Ovary (tissue), 10 donors: ENCODE measurements at places on chromosomes 3 and 15.

DNA sequence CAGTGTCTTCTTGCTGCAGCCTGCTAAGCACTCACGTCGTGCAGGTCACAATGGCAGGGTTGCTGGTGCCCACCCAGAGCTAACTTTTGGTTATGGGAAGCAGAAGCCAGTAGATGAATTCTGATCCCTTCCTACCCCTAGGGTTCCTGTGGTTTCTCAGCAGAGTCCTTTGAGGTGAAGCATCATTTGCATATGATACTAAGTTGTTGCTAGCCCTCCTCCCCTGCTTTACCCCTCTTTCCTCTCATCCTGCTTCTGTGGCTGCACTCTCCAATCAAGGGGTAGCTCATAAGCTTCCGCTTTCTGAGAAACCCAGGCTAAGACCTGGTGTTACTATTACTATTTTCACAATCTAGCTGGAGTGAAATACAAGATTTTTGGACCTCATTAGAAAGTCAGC is 22.1 kb upstream of the HEG1 start:
- no peak for DNase-seq

DNA sequence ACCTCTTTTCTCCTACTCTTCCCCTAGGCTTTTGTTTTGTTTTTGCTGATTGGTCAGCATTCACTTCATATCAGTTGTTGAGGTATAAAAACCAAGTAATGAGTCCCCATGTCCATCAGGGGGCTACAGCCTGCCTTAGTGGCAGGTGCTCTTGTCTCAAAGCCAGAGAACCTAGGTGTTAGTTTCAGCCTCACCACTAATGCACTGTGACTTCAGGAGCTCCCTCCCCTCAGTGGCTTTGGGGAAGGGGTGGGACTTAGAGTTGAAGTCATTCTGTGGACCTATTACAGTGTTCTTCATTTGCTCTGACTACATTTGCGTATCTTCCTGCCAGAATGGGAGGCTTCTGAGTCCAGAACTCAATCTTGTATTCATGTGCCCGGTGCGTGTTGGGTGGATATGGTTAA is 41.6 kb downstream of the NR2C2 start:
- DNase-seq: no peak

- no peak for DNase-seq
Measured at GRCh38 chr15:42820811-42821210, 83.9 kb upstream of the CDAN1 start.

DNA sequence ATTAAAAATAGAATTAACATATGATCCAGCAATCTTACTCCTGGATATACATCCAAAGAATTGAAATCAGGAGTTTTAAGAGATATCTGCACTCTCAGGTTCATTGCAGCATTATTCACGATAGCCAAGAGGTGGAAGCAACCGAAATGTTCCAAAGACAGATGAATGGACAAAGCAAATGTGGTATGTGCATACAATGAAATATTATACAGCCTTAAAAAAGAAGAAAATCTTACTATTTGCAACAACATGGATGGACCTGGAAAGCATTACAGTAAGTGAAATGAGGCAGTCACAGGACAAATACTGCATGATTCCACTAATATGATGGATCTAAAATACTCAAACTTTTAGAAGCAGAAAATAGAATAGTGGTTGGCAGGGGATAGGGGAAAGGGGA is 9.3 kb upstream of the TMEM158 start:
- DNase-seq: no peak

- DNase-seq: no peak
Measured at GRCh38 chr3:106190296-106190695, 321.5 kb upstream of the CBLB start.

GRCh38 chr15:81155375-81156218 is 21.5 kb downstream of the CFAP161 start:
- DNase-seq: peak; percentile 27

GRCh38 chr3:104291437-104291851 is 1075.3 kb upstream of the ALCAM start:
- no peak for DNase-seq

- no peak for DNase-seq
Measured at GRCh38 chr3:51391566-51392354, 675 bp downstream of the RBM15B start.

GRCh38 chr3:127707851-127708411 is 35.2 kb downstream of the ABTB1 start:
- DNase-seq: peak; percentile 3

DNA sequence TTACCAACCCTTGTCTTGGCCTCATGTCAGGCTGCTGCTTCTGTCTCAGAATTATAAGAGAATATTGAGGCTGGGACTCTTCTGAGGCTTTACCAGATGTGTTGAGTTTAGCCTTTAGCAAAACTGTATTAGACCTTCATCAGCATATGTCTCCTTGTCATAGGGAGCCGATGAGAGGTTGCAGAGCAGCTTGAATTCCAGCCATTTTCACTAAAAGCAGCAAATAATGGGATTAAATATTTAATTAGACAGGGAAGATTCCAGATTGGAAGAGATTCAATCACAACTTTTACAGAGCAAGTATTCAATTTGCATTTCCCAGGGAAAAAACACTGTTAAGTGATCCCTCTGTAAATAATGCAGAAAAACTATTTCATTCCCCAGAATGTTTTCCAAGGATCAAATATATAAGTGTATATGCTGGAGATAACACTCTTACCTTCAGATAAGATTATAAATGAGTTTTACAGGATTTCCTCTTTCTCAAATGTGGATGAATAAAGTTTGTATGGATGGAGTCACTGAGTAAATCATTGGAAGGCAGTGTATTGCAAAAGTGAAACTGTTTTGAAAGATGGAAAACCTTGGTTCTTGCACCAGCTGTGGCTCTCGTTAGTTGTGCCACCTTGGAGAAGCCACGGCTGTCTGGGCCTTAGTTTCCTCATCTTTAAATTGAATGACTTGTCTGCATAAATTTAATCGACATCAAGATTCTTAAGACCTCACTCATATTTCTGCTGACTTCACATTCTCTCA is 466.4 kb upstream of the SGO1 start:
- no peak for DNase-seq

DNA sequence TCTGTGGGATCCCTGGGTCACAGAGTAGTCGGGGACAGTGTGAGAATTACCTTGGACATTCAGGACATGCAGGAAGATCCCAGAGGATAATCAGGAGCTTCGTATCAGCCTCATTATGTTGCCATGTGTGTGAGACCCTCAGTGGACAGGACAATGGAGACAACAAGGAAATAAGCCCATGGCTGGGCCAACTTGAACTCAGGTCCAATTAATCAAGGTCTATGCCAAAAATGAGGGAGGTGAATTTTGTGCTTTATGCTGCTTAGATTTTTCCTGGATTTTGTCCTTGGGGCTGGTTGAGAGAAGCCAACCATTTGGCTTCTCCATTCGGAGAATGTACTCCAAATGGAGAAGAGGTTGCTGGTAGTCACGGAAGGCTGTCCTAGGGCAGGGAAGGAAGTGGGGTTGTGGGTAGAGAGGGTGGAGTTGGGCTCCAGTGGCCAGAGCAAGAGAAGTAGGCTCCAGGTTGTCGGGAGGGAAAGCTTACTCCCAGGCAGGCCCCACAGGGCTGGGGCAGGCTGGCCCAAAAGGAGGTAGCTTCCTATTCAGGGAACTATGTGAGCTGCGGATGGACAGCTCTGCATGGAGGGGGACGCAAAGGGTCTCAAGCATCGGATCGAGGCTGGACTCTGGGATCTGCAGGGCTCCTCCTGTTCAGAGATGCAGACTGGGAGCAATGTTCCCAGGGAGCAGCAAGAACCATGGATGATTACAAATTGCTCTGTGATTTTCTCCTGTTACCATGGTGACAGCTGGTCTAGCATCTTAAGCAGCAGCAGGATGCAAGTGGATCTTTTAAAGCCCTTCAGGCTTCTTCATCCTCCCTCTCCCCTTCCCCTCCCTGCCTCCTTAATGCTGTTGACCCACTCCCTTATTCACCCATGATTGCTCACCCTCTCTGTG is 91.1 kb downstream of the WNT7A start:
- no peak for DNase-seq

GRCh38 chr15:54594115-54594514 is 602.6 kb downstream of the RSL24D1 start:
- no peak for DNase-seq

DNA sequence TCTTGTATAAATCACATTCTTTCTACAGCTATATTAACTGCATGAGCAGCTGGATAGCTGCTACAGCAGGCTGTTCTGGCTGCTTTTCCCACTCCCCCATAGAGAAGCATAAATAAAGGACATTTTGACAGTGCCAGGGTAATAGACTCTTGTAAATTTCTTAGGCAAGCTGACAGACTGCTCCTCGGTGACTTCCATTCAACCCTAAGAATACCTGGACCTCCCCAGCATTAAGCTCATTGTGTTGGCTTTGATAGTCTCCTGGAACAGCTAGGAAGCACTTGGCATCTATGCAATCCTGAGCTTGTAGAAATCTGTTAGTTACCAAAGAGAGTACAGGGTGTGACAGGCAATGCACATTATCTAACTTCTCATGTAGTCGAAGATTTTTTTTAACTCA is 475.4 kb downstream of the AGBL1 start:
- no peak for DNase-seq

DNA sequence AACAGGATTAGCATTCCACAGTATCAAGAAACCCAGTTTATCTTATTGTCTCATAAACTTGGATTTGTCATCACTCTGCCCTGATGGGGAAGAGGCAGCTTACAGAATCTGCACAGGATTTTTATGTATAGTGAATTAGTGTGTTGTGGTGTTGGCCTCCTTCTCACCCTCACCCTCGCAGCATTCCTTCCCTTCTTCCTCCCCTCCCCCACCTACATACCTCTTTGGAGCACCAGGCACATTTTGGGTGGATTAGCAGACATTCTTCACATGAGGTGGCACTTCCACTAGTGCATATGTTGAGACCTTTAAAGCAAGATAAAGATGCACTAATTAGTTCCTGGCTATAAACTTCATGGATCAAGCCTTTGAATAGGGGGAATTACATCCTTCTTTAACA is 13.9 kb downstream of the ITGB5 start:
- no peak for DNase-seq

- no peak for DNase-seq
Measured at GRCh38 chr3:99962703-99963102, 145.0 kb downstream of the CMSS1 start.

DNA sequence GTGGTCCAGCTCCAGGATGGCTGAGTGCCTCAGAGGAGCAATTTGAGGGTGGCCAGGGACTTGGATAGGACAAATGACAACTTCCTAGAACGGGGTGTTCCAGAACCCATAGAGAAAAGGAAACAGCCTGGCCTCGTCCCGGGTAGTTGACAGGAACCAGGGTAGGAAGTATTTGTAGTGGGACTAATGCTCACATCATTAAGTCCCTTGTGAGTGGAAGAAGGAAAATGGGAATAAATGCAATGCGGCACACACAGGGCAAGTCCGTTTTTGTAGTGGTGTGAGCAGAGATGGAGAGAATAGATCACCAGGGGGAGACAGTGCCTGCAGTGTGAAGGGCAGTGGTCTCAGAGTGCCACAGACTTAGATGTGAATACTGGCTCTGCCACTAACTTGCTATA is 19.6 kb downstream of the TIMP4 start:
- peak; percentile 54 for DNase-seq

GRCh38 chr15:39613861-39614260 is 33.0 kb downstream of the THBS1 start:
- no peak for DNase-seq

- no peak for DNase-seq
Measured at GRCh38 chr3:73413619-73414018, 211.1 kb downstream of the PDZRN3 start.

GRCh38 chr15:45855210-45855906 is 220.5 kb downstream of the SQOR start:
- no peak for DNase-seq

- DNase-seq: no peak
Measured at GRCh38 chr3:106117490-106117858, 248.7 kb upstream of the CBLB start.

GRCh38 chr3:154972951-154973350 is 107.2 kb upstream of the MME start:
- DNase-seq: no peak

GRCh38 chr3:60192297-60193114 is 1058.7 kb downstream of the FHIT start:
- DNase-seq: no peak

DNA sequence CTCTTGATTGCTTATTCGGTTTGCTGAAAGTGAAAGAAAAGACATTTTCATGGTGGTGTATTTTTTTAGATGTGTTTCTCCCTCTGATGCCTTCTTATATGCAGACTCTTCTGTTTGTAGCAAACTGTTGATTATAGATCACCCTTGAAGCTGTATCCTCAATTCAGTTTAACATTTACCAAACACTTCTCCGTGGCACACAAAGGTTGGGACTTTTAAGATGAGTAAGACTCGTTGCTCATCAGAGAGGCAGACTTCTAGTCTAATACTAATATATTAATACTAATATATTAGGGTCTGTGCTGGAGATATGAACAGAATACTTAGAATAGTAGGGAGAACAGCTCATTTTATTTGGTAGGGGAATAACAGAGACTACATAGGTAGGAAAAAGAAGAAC is 32.8 kb downstream of the RASA2 start:
- DNase-seq: no peak

DNA sequence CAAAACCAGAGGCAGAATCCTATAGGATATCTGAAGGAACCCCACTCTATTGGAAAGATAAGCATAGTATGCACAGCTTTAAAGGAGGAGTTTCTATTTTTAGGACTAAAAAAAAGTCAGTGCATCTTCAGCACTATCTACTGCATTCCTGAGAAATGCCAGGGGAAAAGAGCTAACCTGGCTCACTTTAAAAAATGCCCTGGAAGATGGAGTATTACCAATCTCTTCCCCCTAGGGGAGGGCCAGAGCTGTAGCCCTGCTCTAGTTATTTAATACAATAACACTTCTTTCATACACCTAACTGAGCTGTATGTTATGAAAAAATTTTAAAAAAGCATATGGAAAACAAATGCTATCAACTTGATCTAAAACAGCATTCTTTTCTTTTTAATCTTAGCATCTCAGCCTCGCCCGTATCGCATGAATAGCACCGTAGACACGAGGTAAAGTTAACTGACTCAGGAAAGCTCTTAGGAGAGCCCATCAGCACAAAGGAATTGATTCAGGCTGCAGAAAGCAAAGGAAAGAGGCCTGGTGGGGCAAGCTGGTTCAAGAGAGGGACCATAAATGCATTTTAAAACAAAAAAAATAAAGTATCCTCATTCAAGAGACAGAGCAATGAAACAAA is 50.2 kb downstream of the TGM4 start:
- no peak for DNase-seq

GRCh38 chr3:5026046-5026362 is 46.8 kb downstream of the BHLHE40 start:
- no peak for DNase-seq
